ENCODE measurements at places on chromosomes 5 and 9.

- no peak for DNase-seq
These were observed 6.4 kb upstream of the RALGDS start for GRCh38 chr9:133127340-133127981.

DNA sequence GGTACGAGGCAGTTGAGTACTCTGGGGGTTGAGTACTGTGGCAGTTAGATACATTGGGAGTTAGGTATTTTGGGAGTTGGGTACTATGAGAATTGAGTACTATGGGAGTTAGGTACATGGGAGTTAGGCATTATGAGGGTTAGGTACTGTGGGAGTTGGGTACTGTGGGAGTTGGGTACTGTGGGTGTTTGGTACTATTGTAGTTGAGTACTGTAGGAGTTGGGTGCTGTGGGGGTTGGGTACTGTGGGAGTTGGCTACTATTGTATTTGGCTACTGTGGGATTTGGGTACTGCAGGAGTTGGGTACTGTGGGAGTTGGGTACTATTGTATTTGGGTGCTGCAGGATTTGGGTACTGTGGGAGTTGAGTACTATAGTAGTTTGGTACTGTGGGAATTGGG lies 4.8 kb upstream of the SLC6A19 start:
- DNase-seq = no peak

DNA sequence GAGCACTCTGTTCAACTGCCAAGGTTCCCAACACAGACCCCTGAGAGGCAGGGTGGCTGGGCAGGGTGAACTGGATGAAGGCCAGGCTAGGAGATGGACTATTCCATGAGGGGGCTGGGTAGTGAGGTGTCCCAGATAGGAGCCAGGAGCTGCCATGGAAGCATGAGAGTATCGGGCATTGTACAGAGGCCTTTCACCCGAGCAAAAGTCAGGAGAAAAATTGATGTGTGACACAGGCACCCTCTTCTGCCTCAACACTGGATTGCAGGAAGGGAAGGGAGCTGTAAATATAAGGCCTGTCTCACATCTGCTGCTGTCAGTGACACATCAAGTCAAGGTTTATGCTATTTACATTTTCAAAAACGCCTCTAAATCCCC lies 74.6 kb downstream of the UBAP1 start:
- DNase-seq = peak; percentile 64

DNA sequence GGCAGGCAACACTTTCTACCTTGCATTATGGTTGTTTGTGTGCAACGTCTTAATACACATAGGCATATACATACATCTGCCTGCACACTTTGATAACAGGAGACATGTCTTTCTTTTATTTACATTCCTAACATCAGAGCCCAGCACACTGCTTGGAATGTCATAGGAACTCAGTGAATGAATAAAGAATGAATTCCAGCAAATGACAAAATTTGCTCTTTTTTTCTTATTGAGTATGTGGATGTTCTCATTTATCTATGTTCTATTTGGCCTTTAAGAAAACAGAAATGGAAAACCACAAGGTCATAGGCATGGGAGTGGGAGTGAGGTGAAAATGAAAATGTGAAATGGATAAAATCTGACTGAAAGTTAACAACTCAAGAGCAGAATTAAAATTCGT lies 36.3 kb upstream of the PALM2AKAP2 start:
- no peak for DNase-seq

- no peak for DNase-seq
These were observed 244.3 kb downstream of the FAM170A start for GRCh38 chr5:119873611-119874010.

GRCh38 chr5:94467954-94468930 lies 150.2 kb downstream of the KIAA0825 start:
- no peak for DNase-seq

- DNase-seq = peak; percentile 31
These were observed 201.3 kb downstream of the HINT1 start for GRCh38 chr5:130963798-130964197.

DNA sequence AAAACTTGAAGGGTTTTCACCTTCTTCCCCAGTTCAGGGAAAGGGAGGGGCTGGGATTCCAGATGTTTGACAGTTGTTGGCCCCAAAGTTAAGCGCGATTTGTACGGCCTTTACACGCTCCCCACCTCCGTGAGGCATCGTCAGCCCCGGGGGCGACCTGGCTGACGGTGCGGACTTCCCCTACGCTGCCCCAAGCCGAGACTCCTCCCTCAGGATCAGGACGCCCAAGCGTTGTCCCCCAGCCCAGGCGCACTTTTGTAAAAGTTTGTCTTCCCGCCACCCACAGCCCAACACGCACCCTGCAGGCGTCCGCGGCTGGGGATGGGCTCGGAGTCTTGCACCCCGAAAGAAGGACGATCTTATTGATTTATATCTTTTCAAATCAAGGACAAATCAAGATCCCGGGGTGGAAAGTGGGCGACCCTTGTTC lies 713 bp downstream of the MOB3B start:
- DNase-seq = no peak

DNA sequence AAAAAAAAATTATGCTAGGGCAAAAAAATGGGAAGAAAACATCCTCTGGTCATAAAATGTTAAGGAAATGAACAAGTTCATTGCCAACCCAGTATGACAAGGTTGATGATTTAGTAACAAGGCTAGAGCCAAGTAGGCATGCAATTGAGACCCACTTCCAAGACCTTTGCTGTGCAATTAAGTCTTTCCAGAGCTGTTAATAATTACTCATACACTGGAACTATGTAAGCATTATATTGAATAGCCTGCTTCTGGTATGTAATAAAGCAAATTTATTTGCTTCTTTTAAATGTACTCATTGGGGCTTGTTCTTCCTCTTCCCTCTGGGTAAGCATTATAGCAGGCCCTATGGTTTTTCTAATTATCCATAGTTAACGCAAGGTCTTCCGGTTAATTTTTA lies 32.5 kb upstream of the SNAPC3 start:
- DNase-seq = no peak

GRCh38 chr5:179901462-179901861 lies 6.2 kb downstream of the TBC1D9B start:
- no peak for DNase-seq

GRCh38 chr9:76725011-76725546 lies 39.2 kb upstream of the PCA3 start:
- DNase-seq = no peak

GRCh38 chr5:157248821-157249470 lies 17.0 kb upstream of the CYFIP2 start:
- no peak for DNase-seq

DNA sequence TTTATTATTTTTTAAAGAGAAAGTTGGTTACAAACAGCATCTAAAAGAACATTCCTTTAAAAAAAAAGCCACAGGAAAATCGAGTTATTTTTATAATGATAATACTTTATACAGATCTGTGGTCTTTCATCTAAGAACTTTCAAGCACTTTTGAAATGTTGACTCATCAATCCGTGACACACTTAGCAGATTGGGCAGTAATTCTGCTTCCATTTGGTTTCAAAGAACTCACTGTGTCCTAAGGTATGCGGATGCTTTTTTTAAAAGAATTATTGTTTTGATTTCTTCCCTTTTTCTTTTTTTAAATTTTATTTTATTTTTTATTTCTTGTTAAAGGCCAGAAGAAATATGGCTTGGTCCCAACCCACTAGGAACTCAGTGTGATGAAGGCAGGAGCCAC lies 147.8 kb downstream of the AOPEP start:
- peak; percentile 94 for DNase-seq

DNA sequence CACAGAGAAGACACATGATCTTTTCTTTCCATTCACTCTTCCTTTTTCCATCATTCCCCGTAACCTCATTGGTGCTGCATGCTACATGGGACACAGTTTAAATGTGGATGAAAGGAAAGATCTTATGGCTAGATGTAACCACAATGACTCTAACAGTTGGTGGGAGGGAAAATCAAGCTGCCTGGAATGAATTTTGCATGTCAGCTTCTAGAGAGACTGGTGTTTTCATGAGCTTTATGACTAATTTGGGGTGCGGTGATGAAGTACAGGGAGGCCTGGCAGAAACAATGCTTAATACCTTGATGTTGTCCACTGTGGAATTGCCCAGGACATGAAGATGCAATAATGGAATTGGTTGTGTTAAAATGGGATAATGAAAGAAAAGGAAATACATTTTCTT lies 55.9 kb upstream of the MYO10 start:
- peak; percentile 62 for DNase-seq

DNA sequence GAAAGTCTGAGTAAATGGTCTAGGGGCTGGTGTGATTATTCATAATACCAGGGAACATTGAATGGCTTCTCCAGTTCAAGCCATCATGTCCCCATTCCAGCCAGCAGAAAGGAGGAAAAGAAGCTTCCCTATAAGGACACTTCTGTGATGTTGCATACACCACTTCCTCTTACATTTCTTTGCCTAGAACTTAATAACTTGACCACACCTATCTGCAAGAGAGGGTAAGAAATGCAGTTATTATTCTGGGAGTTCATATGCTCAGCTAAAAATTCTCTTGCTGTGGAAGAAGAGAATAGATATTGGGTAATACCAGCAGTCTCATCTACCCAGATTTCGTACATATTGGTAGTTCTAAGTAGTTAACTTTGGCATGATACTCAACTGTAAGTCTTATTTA lies 166.1 kb downstream of the SLC28A3 start:
- peak; percentile 73 for DNase-seq

GRCh38 chr5:169942181-169942580 lies 38.1 kb downstream of the INSYN2B start:
- peak; percentile 91 for DNase-seq

DNA sequence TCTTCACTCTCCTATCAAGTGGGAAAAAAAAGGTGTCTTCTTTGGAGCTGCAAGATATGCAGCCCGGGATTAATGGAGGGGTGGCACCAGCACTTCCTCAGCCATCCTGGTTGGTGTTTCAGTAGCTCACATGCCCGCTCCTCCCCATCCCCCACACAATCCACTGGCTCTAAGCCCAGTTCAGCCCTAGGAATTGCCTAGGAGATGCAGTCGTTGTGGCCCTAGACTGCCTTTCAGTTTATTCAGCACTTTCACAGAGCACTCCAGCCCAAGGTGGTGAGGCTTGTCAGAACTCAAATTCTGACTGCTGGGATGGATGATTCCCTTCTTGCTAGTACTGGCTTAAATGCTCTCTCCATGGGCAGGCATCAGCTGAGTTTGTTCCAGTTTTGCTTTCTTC lies 35.1 kb upstream of the EDIL3 start:
- no peak for DNase-seq

GRCh38 chr9:73714294-73714693 lies 562.6 kb downstream of the ANXA1 start:
- no peak for DNase-seq

GRCh38 chr5:130337179-130337888 lies 433.1 kb downstream of the CHSY3 start:
- DNase-seq = peak; percentile 24

DNA sequence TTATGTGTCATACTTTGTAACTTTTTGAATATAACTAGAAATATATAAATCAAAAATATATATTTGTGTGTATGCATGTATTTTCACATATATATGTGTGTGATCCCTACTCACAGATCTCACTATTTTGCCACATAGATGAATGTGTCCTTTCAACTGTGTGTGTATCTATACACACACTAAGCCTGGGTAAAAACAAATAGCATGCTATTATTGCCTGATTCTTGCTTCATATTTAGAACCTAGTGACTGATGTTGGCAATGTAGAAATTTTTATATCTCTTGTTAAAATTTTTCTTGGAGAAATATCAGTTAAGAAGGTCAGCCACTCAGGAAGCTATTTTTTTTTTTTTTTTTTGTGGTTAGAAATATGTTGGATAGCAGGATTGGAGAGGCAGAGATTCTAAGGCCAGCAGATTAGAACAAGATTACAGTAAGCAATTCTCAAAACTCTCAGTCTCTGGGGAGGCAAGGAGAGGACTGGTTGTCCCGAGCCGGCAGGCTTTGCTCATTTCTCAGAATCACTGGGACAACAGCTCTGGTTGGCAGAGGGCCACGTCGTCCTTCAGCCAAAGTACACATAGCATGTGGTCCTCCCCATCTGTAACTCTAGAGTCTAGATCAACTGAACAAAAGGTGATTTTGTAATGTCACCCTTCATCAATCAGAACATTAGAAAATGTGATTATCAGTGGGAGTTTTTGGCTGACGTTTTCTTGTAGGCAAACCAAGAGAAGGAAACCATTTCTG lies 19.7 kb downstream of the C6 start:
- DNase-seq = peak; percentile 13

- peak; percentile 77 for DNase-seq
These were observed 80.3 kb upstream of the FST start for GRCh38 chr5:53399926-53400697.

DNA sequence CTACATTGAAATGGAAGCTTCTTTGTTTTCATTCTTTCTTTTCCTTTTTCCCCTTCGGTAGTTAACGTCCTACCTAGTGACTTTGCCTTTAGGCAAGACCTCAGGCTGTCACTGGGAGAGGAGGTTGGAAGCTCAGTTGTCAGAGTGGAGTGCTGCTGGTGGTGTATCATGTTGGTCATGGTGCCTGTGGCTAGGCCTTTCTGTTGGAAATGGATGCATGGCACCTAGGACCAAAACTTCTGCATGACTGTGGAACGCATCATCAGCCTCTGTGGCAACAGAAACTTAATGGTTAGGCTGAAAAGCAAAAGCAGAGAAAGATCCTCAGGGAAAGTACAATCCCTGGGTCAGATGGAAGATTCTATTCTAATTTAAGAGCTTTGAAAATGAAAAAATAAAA lies 57.9 kb downstream of the OSTF1 start:
- peak; percentile 56 for DNase-seq

GRCh38 chr9:72808446-72808768 lies 144.4 kb downstream of the ALDH1A1 start:
- no peak for DNase-seq

- no peak for DNase-seq
These were observed 253.9 kb downstream of the TAF11L14 start for GRCh38 chr5:17888155-17888554.

DNA sequence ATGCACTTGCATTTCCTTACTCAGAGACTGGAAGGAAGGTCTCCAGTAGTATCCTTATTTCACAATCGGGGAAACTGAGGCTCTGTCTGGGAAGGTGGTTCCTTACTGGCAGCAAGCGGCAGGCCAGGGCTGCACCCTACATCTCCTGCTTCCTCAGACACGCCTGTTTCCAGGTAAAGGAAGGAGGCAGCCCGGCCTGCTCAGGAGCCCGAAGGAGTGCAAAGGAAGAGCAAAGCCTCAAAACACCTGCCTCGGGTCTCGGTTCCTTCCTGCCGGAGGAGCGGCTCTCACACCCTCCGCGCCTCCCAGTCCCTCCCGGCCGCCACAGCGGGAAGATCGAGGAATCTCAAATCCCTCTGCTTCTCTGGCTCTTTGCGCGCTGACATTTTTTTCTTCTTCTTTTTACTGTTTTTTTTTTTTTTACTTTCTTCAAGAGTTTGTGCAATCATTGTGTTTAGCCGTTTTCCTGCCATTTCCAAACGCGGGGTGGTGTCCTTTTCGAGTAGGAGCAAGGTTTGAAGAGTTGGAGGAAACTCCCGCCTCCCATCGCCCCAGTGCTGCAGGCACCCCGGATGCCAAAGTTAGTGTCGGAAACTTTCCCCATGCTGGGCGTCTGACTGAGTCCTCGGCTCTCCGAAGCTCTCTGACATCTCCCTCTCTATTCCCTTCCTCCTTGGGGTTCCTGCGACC lies 1.0 kb downstream of the GGTA1 start:
- DNase-seq = peak; percentile 48

- no peak for DNase-seq
These were observed 116.3 kb downstream of the HSD17B3 start for GRCh38 chr9:96185518-96186156.

All from AG10803 (cell line).